ENCODE measurements at places on chromosomes 7 and 10.
A peak's percentile ranks its signal among the peaks of the same experiment; 100 is the strongest.

- DNase-seq, result no peak
Measured at GRCh38 chr7:146232604-146233003, 116.0 kb downstream of the CNTNAP2 start.

GRCh38 chr10:111479966-111480365, 403.1 kb downstream of the ADRA2A start:
- DNase-seq, result no peak

GRCh38 chr10:30386801-30387588, 37.9 kb upstream of the MTPAP start:
- no peak for DNase-seq

DNA sequence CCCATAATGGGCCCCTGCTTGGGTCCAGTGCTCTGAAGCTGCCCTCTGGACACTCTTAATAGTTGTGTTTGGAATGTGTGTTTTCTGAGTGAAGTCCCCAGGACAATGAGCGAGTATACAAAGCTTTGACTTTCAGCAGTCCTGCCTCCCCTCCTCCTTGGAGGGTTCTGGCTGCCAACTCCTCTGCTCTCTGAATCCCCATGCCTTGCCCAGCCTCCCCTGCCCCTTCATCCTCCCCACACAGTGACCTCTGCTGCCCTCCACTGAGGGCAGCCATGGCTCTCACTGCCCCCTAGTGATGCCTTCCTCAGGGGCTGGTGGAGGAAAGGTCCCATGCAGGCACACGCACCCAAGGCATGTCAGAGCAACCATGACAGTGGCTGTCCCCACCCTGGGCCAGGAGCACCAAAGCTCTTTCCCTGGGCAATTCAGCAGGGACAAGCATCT, 40.9 kb downstream of the FRMPD2 start:
- no peak for DNase-seq

DNA sequence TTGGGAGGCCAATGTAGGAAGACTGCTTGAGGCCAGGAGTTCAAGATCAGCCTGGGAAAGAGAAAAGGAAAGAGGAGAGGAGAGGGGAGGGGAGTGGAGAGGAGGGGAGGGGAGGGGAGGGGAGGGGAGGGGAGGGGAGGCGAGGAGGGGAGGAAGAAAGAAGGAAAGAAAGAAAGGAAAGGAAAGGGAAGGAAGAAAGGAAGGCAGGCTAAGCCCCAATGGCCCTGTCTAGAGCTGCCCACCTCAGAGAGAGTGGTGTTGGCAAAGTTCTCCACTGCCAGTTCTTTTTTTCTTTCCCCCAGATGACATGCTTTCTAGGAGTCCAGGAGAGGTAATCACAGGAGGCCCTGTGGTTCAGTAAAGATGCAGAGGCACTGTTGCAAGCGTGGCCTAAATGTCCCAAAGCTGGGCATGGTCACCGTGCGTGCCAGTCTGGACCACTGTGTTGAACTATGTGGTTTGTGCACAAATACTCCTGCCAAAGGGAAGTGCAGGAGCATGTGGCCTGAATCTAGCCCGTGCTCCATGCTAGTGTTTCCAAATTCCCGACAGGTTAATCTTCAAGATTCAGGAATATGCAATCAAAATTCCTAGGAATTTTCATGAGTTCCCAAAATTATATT, 39.7 kb downstream of the ODAD2 start:
- DNase-seq, result no peak

GRCh38 chr7:106178593-106179134, 66.6 kb upstream of the SYPL1 start:
- no peak for DNase-seq

GRCh38 chr10:103542764-103543616, 49.5 kb downstream of the NEURL1 start:
- peak; percentile 6 for DNase-seq

GRCh38 chr10:117352724-117353123, 22.5 kb downstream of the PDZD8 start:
- DNase-seq, result no peak

DNA sequence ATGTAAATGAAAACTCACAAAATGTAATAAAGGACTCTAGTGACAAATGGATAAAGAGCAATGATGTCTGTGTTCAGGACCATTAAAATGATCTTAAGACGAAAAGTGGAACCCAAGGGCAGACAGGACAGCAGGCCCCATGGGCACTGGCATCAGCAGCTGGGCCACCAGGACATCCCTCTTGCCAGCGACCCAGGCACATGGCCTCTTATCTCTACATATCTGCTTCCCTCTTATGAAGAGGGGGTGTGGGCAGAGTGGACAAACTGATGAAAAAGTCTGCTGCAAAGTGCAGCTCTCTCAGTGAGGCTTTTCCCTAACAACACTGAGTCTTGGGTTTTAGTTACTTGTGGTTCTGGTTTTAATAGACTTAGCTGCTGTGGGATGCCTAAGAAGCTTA, 44.8 kb upstream of the ANKRD1 start:
- DNase-seq, result no peak

Data from central memory CD4-positive, alpha-beta T cell (primary cell).